Cardiac muscle cell (in vitro differentiated cells and primary cell): ENCODE measurements at places on chromosomes 4 and X.

DNA sequence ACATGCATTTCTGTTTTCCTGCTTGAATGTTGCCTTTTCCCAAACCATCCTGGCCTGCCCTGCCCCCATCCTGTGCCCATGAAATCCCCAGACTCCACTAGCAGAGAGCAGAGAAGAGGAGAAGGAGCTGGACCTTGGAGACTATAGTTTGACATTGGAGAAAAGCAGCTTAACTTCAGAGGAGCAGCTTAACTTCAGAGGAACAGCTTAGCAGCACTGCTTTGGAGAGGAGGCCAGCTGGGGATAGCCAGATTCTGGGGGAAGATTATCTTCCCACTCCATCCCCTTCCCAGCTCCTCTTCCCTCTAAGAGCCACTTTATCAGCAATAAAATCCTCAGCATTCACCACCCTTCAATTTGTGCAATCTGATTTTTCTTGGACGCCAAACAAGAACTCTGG is 443.0 kb downstream of the PCDH10 start:
- DNase-seq, result no peak

GRCh38 chrX:19627081-19627480 is 111.8 kb upstream of the MAP3K15 start:
- DNase-seq, result no peak

DNA sequence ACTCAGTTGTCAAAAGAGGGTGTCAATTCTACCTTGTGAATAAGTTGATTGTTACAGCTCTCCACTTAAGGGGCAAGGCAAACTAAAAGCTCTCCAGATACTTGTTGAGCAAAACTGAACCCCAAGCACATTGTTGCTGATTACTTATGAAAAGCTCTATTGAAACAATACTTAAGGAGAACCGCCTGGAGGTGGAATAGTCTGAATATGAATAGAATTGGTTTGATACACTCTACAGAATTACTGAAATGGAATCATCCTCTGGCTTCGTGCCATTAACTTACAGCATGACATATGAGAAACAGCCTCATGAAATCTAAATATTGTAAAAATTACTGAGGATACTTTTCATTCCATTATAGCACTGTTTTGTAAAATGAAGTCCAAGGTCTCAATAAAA is 127.0 kb upstream of the SH3RF1 start:
- DNase-seq, result no peak

DNA sequence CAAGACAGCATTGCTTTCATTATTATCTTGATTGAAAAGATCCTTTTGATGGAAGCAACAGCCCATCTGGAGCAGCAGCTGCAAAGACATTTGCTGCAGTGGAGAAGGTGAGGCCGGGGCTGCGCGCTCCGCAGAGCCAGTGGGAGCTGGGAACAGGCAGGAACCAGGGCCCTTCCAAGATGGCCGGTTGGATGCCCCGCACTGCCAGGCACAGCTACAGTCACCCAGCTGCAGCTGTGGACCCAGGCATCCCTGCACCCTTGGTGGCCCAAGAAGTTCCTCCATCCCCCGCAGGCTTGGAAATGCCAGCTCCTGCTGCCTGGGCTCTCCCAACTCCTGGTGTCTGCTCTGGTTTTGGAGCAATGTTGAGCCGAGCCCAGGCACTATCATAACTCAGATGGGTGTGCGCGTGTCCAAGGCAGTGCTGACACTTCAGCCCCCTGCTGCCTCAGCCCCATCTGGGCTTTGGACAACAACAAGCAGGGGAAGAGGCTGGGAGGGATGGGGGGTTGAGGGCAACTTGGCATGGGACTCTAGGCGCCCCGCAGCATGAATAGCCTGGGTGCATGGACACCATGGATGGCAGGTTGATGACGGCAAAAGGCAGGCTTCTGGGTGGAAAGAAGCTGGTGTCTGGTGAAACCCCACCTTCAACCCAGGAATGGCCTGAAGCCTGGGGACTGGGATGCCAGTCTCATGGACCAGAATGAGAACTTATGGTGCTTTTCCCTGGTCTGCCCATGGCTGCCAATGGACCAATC is 371.8 kb downstream of the FSTL5 start:
- DNase-seq, result no peak

DNA sequence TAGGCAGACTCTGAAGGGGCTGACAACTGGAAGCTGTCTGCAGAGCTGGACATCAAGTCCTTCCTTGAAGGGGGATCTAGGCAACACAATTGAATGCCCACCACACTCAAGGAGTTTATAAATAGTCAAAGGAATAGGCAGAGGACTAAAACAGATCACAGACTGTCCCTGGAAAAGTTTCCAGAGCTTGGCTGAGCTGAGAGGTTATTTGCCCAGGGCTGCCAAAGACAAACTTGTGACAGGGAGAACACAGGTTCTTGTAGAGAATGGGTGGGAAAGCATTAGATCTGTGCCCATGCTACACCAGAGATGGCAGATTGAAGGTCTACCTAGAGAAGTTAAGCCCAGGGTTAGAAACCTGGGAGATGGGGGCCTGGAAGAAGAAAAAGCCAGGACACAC is 344.6 kb downstream of the MID1IP1 start:
- no peak for DNase-seq

- peak; percentile 5 for DNase-seq
Measured at GRCh38 chrX:110877326-110877725, 81.7 kb upstream of the CHRDL1 start.

GRCh38 chrX:127459790-127460189 is 592.4 kb downstream of the ACTRT1 start:
- DNase-seq, result no peak

DNA sequence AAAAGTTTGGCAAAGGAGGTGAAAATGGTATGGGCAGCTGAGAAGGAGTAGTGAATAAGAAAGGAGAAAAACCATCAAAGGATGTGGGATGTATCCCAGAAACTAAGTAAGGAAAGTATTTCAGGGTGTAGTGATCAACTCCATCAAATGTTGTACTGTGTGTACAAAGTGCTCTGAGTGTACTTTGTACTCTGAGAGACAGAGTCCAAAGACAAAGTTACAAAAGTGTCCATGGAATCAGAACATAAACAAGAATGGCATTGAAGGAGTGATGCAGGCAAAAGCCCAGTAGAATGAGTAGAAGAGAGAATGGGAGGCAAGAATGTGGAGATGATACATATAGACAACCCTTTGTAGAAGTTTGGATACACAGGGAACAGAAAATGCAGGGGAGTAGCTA is 12.3 kb upstream of the PGRMC1 start:
- DNase-seq, result no peak

DNA sequence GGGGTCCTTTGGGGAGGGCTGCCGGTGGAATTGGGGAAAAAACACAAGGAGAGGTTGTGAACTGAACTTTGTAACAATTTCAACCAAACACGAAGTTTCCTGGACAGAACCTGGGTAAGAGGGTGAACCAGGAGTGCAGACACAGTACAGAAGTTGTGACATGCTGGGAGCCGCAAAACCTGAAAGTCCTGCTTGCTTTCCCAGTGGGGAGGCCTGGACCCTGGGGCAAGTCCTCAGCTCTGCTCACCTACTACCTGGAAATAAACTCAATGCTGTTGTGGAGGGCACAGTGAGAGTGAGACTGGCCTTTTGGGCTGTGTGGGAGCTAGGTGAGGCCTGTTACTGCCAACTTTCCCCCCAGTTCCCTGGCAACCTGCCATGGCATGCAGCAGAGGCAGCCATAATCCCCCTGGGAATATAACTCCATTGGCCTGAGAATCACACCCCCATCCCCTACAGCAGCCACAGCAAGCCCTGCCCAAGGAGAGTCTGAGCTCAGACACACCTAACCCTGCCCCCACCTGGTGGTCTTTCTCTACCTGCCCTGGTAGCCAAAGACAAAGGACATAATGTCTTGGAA is 162.8 kb downstream of the THOC2 start:
- DNase-seq, result no peak
